Stimulated activated CD4-positive, alpha-beta T cell treated with anti-CD3 and anti-CD28 coated beads, TNF-alpha, amount 100 ng/mL, for 1 hour (primary cell): ENCODE measurements at places on chromosomes 16 and 17.

DNA sequence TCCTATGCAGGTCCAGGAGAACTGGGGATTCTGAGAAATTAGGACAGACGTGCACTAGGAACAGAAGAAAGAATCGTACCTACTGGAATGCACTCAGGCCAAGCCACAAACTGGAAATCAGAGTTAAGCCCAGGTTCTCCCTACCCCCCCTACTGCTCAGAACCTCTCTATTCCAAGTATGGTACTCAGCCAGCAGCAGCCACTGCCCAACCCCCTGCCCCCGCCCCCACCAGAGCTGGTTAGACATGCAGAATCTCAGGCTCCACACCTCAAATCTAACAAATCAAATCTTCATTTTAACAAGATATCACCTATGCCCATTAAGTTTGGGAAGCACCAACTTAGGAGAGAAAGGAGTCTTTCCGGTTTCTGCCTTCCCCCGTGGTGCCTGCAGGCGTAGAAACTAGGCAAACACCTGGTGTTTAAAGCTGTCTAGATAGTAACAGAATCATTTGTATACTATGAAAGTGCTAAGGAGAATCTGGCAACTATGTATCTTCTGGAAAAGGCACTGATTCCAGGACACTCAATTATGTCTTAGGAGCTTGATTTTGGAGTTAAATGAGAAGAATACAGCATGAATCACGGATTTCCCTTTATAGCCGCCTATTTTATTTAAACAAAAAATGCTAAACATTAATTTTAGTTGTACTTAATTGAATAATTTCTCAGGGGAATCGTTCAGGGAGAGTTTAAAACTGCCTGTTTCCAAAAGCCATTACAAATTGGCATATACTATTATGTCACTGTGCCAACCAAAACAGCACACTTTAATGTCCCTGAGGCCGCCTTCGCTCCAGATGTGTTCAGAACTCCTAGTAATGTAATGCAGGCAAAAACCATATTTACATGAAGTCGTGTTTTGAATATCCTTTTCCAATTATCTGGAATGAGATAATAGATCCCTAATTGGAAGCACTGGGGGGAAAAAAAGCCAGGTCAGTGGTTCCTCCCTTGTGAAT is 166.5 kb downstream of the STX8 start:
- DNase-seq = no peak

- DNase-seq = no peak
These were observed 2.5 kb downstream of the PHF12 start for GRCh38 chr17:28948873-28949184.

GRCh38 chr17:36931697-36932382 is 5.4 kb upstream of the LHX1 start:
- no peak for DNase-seq

- no peak for DNase-seq
These were observed 123.6 kb downstream of the CMIP start for GRCh38 chr16:81567987-81568748.

DNA sequence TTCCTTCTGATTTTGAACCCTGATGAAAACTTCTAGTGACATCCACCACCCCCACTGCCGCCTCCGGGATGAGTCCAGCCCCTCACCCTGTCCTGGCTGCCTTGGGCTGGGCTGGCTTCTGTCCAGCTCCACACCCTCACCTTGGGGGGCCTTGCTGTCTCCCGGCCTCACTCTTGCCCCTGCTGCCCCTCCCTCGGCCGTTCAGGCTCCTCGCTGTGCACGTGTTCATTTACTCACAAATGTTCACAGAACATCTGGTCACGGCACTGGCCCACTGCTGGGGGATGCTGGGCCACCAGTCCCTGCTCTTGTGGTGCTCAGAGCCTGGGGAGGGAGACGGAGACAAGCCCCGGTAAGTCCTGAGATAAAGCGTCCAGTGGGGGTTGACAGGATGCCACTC is 40.6 kb downstream of the PRMT7 start:
- no peak for DNase-seq

DNA sequence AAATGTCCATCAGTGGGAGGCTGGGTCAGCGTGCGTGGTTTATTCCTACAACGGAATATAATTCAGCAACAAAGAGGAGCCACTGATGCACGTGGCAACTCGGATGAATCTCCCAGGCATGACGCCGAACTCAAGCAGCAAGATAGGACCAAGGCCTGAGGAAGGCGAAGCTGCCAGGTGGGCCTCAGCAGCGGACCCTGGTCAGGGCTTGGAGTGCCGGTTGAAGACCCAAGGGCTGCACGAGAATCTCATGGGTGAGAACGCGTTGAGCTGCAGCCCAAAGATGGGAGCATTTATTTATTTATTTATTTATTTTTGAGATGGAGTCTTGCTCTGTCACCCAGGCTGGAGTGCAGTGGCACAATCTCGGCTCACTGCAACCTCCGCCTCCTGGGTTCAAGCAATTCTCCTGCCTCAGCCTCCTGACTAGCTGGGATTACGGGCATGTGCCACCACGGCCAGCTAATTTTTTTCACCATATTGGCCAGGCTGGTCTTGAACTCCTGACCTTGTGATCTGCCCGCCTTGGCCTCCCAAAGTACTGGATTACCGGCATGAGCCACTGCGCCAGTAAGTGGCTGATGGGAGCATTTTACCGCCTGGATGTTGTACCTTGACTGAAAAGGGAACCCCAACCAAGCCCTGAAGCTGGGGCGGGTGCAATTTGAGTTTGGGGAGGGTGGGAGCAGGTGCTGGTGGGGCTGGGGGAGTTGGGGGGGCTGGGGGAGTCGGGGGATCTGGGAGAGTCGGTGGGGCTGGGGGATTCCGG is 18.1 kb upstream of the BAHCC1 start:
- DNase-seq = no peak

GRCh38 chr17:1623057-1623630 is 5.5 kb downstream of the SLC43A2 start:
- no peak for DNase-seq

GRCh38 chr16:84687715-84688114 is 12.1 kb upstream of the USP10 start:
- DNase-seq = no peak

DNA sequence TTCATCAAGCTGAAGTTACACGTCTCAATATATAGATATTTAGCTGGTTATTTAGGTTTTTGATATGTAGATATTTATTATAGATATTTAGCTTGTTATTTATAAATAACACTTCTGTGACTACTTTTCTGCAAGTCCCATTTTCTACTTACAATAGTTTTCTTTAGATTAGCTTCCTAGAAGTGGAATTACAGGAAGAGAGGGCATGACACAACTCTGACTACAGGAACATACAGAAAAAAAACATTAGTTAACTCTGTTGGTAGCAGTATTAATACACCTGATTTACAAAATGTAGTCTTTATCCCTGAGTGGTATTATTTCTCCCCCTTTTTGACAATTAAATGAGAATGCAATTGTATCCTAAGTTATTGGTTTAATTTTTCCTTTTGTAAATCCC is 21.2 kb upstream of the CCL1 start:
- DNase-seq = no peak

- no peak for DNase-seq
These were observed 13.3 kb upstream of the ABR start for GRCh38 chr17:1192911-1193699.

DNA sequence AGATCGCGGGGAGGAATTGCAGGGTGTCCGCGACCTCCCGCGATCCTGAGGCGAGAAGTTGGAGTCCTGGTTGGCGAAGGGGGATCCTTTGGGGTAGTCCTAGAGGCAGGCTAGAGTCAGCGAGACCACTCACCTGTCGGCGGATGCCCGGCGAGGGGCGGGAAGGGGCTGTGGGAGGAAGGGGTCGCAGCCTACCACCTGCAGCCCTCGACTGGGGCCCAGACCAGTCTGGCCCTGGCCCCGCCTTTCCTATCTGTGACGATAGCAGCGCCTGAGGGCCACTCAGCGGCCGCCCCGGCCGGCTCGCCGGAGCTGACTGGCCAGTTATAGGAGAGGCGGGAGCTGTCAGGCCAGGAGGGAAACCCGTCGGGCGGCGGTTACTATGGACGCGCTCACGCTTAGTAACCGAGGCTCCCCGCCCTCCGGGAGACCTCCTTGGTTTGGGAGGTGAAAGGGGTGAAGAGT is at the start of gene TEKT3:
Gene TEKT3, minus strand, starts transcription at position 213 of the 465 bp plus-strand sequence. CDS start 10,012 bp downstream, outside the sequence.
- DNase-seq = no peak

DNA sequence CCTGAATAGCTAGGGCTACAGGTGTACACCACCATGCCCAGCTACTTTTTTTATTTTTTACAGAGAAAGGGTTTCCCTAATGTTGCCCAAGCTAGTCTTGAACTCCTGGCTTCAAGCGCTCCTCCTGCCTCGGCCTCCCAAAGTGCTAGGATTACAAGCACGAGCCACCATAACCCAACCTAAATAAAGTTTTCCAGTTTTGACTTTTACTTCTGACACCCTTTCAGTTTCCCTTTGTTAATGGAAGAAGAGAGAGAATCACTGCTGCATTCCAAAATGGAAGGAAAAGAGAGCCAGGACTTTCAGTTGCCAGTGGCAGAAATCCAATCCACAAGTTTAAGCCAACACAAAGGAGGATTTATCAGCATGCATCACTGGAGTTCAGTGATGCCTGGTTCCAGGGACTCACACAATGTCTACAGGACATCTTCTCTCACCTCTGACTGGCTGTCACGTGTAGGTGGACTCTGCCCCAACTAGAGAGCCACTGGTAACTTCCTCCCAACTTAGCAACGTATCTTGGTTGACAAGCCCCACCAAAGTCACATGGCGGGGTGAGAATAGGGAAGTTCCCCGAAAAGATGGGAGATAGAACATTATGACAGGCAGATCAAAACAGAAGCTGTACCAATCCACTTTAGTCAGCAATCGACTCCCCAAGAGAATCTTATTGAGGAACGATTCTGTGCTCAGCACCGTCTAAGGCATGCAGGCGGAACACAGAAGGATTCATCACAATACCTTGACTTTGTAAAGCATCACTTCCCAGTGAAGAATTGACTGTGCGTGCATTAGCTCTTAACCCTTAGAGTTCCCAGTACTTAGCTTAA is 46.5 kb downstream of the GAS7 start:
- no peak for DNase-seq

- no peak for DNase-seq
These were observed 127.0 kb downstream of the ABCC1 start for GRCh38 chr16:16076423-16076813.

DNA sequence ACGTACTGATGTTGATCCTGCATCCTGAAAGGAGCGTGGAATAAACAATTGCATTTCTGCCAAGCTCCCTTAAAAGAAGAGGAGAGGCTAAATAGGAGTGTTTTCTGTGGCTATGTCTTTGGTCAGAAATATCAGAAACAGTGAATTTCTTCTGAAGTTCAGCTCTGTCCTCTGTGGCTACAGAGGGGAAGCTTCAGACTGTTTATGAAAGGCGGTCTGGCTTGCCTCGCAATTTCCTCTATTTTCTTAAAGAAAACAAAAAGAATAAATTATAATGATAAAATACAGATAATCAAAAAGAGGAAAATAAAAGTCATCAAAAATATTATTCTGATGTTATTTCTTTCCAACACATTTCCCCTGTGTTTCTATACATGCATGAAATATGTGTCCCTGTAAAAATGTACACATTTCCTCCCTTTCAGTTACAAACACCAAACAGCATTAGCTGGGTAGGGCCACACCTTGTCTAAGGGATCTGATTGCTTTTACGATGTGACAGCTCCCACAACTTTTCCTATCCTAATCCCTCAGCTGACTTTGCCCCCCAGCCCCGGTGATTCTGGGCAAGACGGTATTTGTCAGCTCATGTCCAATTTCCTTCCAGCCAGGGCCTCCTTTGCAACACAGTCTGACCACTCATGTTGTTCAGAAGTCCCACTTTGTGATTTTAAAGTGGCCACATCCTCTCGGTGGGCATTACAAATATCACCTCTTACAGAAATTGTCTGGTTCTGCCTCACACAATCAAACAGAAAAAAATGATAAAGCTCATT is 439.0 kb downstream of the HS3ST3B1 start:
- DNase-seq = no peak

DNA sequence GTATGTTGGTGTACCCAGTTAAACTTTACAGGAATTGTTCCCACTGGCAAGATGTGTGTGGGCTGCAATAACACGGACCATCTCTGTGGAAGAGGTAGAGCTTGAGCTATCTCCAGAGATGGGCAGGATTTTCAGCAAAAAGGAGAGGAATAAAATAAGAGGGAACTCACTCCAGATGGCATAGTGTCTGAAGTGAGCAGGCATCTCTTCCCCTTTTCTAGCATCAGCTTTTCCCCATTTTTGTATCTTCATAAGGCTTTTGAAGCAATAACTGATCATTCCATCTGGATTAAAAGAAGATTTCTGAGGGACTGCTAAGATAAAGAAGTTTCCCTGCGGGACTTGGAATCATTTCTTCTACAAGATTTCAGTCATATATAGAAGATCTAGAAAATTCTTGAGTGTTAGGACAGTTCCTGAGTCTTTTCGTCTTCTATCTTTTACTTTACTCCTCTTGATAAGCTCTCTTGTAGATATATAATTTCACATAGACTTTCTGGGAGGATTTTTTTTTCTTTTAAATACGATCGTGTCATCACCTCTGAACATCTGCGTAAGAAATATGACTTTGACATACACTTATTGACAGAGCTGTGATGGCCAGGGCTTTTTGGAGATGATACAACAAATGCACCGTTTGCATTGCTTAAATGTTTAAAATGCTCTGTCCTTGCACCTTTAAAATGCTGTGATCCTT is 2.1 kb downstream of the CPD start:
- no peak for DNase-seq

- no peak for DNase-seq
These were observed 168.0 kb upstream of the IRX3 start for GRCh38 chr16:54454616-54455015.

DNA sequence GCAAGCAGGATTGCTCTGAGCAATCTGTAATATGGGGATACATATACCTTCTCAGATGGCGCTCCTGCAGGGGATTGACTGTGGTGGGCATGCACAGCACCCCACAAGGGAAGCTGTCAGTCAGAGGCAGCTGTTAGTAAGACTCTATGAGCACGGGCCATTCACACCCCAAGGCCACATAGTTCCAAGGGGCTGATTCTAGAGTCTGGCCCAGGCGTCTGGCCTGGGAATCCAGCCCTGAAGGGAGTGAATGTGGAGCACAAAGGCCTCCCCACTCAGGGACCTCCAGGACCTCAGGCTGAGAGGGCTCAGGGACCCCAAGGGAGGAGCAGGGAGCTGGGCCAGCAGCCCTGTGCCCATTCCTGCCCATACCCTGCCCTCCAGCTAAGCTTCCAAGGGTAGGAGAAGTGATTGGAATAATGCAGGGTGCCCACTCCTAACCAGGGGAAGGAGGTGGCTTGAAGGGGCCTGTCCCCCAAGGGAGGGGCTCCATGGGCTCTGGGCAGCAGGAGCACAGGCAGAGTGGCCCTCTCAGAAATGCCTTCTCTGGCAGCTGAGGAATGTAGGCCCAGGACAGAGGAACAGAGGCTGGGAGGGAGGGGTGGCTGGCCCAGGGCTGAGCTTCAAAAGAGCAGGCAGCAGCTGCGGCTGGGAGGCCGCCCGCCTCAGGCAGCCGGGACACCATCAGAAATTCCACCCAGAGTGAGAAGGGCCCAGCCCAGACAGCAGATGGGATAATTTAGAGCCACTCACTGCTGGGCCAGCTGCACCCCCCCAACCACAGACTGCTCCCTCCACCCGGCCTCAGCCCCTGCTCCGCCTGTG is 48.9 kb upstream of the MRPS23 start:
- no peak for DNase-seq
